ENCODE measurements at places on chromosomes 7 and 10.
A peak's percentile ranks its signal among the peaks of the same experiment; 100 is the strongest.

- DNase-seq: no peak
Measured at GRCh38 chr7:9407816-9408215, 974.4 kb downstream of the NXPH1 start.

DNA sequence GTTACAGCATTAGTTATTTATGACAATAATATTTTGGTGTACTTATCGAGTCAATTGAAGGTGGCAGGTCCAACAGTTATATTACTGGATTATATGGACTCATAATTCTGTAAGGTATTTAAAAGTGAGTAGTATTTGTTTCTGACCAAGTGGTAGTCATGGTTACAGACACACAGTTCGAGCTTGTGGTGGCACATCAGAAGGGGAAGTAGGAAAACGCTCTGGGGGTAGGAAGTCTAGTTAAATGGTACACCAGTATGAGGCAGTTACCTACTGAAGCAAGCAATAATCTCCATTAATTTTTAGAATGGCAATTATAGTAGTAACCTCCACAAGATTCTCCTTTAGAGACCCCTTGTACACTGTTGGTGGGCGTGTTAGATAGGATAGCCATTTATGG lies 541.2 kb downstream of the ETV1 start:
- DNase-seq: no peak

DNA sequence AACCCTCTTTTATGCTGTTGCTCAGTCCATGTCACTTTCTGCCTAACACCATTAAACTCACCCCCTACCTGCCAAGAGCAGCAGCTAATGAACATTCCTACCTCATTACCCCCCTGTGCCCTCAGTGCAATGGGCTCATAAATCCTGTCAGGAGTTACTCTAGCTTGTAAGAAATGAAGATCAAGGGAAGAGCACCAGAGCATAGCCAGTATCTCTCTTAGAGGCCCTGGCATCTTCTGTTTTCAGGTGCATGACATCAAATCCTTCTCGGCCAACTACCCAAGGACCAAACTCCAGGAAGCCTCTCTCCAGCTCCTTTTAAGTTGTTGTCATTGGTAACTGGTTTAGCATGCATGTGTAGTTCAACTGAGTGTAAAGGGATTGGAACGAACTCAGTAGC lies 75.1 kb downstream of the FOXI2 start:
- no peak for DNase-seq

- DNase-seq: peak; percentile 43
Measured at GRCh38 chr10:22319980-22320558, 830 bp upstream of the BMI1 start.

- DNase-seq: peak; percentile 48
Measured at GRCh38 chr7:100875356-100875751, 451 bp downstream of the SRRT start.

- no peak for DNase-seq
Measured at GRCh38 chr7:7433811-7434210, 101.9 kb downstream of the COL28A1 start.

GRCh38 chr7:3043544-3044371 lies at the start of gene CARD11:
CARD11 (minus strand) TSS chr7:3043867; CDS start chr7:2958506, 85,361 bp downstream.
- DNase-seq: no peak

GRCh38 chr10:19111501-19112267 lies 63.1 kb downstream of the MALRD1 start:
- no peak for DNase-seq

GRCh38 chr10:74837743-74838142 lies 11.3 kb downstream of the KAT6B start:
- no peak for DNase-seq

DNA sequence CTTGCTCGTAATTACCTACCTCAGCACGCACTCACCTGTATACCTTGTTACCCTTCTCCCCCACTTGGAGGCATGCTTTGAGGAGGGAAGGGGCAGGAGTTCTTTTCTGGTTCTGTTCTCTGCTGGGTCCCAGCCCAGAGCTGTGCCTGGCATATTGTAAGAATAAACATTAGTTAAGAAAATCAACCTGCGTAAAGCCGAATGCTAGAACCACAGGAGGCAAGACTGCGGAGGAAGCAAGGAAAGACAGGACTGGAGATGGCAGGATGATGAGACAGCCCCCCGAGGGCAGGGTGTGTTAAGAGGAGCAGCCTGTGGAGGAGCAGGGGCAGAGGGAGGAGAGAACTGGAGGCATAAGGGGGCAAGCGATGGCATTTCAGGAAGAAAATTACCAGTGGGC lies 9.5 kb downstream of the C10orf53 start:
- no peak for DNase-seq

- DNase-seq: no peak
Measured at GRCh38 chr10:49738616-49739360, 23.3 kb downstream of the OGDHL start.

DNA sequence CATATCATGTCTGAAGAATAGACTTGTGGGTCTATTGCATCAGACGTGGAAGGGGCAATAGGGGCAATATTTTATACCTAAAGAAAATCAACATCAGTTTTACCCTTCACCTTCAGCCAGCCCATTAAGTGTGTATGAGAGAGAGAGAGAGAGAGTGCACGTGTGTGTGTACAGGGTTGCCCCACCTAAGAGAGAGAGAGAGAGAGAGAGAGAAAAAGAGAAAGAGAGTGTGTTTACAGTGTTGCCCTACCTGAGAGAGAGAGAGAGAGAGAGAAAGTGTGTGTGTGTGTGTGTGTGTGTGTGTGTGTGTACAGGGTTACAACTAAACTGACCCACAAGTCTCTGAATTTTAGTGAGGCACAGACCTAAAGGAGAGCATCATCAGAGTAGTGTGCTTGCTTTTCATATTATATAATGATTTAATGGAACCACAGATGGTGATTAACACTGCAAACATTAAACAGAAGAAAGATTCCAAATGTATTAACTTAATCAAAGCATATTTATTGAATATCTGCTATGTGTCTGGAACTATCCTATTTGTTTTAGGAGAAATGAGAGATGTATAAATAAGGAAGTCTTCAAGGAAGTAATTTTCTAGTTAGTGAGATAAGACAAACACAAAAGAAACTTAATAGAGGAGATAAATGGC lies 66.8 kb downstream of the CD36 start:
- no peak for DNase-seq

DNA sequence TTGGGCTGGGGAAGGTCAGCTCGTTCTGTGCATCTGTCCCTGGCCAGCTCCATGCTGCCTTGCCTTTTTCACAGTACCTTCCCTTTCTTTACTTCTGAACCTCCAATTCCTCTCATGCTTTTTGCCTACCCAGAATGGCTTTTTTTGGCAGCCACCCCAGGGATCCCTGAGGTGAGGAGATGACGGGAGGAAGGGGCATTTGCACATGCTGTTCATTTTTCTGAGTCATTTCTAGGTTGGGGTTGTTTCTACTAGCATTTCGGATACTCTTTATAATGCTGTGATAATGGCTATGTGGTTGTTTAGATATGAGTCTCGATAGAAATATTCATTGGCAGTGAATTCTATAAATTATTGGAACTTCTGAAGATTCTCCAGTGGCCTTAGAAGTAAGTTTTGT lies 415.1 kb upstream of the FZD8 start:
- no peak for DNase-seq

DNA sequence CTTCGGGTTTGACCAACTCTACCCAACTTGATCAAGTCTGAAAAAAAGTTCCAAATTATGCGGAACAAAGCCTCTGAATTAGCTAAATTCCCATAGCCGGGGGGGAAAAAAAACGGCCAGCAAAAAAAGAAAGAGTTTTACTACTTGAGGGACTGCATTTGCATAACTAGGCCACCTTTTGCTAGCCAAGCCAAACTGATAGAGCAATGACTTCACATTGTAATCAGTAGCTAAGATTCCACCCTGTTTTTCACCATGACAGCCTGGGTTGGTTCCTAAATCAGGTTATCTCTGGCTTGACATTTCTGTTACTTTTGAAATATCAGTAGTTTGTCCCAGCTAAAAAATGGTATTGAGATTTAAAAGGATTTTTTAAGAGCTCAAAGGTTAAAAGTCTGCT lies 31.4 kb upstream of the CREB3L2 start:
- DNase-seq: no peak

GRCh38 chr7:83162402-83163256 lies at the start of gene PCLO:
PCLO (minus strand) TSS chr7:83162884; CDS start chr7:83162592, 292 bp downstream.
- DNase-seq: peak; percentile 19

- DNase-seq: peak; percentile 62
Measured at GRCh38 chr7:82605247-82605864, 161.8 kb upstream of the CACNA2D1 start.

DNA sequence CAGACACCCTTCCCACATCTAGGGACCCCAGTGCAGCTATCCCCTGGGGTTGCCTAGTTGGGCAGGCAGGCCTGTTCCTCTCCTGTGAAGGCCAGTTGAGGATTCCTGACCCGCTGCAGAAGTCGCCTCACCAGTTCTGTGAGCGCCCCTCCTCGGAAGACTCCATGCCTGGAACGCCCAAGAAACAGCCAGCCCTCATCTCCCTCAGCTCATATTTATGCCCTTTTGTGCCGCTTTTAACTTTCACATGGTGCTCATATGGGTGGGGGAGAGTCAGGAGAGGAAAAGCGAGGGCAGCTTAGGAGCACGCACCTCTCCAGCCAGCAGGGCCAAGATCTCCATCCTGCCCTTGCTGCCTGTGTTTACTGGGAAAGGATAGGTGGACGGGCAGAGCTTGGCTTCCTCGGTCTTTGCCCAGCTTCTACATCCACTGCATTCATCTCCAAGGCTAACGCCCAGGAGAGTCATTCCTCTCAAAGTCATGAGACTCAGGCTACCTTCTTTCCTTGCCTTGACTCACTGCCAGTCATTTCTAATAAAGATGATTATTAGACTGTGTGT lies 286.6 kb downstream of the USP6NL start:
- DNase-seq: no peak

GRCh38 chr10:133442967-133443924 lies 10.5 kb upstream of the SCART1 start:
- DNase-seq: no peak

- no peak for DNase-seq
Measured at GRCh38 chr7:108004220-108005142, 1.5 kb upstream of the LAMB1 start.

DNA sequence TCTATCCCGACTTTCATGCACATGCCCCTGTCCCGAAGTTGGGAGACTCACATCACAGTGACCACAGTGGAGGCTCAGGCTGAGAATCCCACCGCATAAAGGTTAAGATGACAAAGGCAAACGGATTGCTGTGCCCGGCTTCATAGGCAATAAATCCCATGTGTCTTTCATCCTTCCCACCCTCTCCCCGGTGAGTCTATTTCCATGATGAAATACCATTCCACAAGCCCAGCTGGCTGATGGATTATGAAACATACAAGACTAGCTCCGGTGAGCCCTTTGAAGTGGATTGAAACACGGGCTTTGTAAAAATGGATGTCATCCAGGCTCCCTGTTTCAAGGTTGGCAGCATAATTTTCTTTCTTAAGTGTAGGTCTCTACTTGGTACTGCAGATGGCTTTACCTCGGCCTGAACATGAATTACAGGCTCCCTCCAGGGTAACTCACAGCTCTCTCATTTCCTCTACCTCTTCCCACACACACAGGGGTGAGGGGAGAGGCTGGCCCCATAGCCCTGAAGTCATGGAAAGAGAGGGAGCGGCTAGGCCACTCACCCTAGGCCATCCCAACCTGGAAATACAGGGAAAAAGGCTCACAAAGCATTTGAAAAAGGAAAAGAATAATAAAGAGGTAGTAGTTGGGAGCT lies 92.0 kb upstream of the CALN1 start:
- no peak for DNase-seq

DNA sequence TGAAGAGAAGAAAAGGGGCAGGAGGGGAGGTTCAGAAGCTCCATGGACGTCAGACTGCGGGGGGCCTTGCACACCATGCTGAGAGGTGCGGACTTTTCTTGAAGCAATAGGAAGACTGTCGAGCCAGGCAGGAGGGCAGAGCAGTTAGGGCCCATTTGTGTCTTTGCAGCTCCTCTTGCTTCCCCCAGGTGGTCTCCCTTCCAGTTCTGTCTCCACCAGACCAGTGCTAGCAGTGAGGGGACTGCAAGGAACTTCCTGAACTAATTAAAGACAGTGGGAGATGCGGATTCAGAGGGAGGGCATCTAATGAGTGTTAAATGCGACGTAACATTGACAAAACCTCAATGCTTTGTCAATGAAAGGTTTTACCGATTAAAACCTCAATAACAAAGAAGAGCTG lies 225.4 kb downstream of the USP6NL start:
- DNase-seq: no peak

- no peak for DNase-seq
Measured at GRCh38 chr10:122553341-122553740, 7.2 kb upstream of the DMBT1 start.

DNA sequence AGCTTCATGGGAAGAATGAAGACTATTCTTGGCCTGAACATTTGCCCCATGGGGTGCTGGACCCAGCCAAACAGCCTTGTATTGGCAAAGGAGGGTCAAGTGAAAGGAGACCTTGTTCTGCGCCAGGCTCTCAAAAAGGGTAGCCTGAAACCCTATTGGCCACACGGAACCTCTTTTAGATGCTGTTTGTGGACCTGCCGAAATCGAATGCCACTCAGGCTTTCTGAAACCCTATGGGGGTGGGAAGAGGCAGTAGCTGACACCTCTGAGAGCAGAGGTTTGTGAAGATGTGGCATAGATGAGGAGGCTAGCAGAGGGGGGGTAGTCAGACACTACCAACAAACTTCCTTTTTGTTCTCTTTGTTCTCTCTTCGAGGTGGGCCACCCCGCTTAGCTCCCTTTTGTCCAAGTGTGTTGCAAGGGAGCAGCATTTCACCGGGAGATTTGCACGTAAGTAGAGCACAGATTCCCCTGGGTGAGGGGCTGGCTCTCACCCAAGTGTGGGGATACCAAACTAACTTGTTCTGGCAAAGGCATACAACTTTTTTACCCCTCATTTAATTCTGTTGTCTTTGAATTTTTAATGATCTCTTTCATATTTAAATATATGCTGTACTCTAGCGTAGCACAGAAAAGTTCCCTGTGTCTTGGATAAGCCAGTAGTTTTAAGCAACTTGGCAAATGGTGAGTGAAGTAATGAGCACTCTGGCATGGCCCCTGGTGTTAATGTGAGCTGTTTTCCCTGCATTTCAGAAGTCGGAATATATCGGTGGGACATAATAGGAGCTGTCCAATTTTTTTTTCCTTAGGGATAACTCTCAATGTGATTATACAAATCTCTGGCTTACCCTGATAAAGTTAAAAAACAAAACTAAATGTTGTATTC lies 107.7 kb downstream of the SEPTIN7 start:
- DNase-seq: no peak

DNA sequence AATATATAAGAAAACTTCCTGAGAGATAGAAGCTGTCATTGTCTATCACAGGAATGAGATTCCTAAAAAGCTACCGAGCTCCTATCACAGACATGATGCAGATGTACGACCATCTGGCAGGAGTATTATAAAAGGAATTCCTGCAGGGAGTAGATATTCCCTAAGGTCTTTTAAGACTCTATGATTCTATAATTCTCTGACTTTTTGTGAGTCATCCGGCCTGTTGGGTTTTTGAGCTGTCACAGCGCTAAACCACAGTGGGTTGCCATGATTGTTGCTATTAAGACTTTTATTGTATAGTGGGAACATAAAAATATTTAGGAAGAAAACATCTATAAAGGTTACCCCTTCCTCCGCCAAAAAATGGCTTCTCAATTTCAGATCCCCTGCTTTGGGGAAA lies 223.4 kb downstream of the BMPER start:
- DNase-seq: no peak

GRCh38 chr10:73763343-73763742 lies 18.5 kb upstream of the CHCHD1 start:
- no peak for DNase-seq

GRCh38 chr10:102398172-102399020 lies 2.9 kb downstream of the NFKB2 start:
- no peak for DNase-seq

- no peak for DNase-seq
Measured at GRCh38 chr10:127146661-127147060, 49.7 kb downstream of the INSYN2A start.
